Cardiac fibroblast (primary cell): ENCODE measurements at places on chromosomes 11 and 22.
A peak's percentile ranks its signal among the peaks of the same experiment; 100 is the strongest.

- DNase-seq: no peak
These were observed 33.6 kb upstream of the CLMP start for GRCh38 chr11:123228496-123229163.

DNA sequence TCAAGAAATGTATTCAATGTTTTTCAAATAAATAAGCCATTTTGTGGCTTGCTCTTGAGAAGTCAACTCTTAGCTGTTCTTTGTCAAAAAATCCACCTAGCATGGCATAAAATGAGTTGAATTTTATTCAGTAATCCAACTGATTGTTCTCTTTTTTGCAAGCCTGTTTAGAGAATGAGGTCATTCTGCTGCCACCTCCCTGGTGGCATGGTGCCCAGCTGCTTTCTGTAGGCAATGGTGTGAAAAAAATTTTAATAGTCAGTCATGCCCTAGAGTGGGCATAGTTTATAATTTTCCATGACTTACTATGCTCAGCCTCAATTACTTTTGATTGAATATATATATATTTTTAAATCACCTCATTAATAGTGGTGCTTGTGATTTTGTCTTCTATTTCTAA, 177.2 kb downstream of the INSC start:
- DNase-seq: no peak

- DNase-seq: peak; percentile 71
These were observed 8.6 kb downstream of the PLA2G6 start for GRCh38 chr22:38172832-38173640.

DNA sequence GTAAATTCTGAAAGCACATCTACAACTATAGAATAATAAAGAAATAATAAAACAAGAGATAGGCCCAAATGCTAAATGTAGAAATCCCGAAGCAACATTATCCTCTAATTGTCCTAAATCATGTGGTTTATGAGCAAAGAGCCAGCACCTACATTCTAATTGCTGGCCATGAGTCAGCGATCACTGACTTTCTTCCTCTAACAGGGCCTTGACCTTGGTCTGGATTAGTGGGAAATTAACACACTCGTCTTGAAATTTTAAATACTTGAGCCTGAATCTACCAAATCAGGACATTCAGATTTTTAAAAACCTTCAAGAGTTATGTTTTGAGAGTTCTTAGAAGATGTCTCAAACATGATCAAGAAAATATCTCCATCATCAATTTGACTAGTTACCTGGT, 727.6 kb downstream of the METTL15 start:
- peak; percentile 61 for DNase-seq

DNA sequence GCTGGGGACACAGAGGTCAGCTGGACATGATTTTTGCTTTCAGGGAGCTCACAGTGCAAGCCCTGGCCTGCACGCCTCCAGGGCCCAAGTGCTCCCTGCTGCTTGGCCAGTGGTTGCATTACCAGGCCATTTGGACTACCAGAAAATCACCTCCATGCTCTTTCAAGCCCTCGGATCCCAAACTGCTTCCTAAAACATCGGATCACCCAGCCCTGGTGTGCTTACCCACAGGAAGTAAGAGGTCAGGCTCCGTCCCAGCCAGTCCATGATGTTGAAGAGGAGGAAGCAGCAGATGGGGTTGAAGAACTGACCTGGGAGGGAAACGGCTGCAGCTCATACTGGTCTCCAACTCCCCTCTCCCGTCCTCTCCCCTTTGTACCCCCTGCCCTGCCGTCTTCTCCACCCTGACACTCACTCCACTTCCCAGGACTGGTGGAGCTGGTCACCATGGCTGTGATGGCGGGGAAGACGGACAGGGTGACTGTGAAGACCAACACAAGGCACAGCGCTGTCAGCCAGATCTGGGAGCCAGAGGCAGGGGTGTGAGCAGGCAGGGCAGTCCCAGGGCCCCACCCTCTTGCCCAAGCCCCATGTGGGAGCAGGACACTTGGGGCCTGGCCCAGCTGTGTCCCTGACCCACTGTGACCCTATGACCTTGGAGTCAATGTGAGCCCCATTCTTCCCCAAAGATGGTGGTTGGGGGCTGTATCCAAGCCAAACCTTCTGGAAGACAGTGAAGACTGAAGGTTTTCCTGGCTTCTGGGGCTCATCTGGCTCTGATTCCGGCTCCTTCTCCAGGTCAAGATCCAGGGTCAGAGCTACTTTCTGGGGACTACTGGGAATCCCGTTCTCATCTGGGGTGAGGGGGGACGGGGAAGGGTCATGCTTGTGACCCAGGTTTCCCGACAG, 5.6 kb downstream of the SLC29A2 start:
- no peak for DNase-seq

DNA sequence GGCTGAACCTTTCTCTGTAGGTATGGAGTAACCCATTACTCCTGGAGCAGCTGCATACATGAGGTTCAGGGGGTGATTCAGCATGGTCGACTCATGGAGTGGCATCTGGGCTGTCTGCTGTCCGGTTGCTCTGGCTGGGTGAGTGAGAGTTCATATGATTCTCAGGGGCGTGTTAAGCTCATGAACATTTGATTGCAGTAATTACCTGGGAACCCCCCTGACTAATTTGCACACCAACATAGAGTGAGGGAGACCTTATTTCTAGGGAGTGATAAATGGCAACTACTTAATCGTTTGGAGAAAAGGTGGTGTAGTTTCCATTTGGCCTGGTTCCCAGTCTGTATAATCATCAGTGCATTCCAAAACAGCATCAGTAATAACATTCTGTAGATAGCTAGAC, 661.9 kb downstream of the ETS1 start:
- DNase-seq: no peak

GRCh38 chr11:67369275-67369674, 4.1 kb downstream of the CLCF1 start:
- no peak for DNase-seq

GRCh38 chr11:61092280-61092766, 10.0 kb upstream of the CD5 start:
- DNase-seq: no peak

DNA sequence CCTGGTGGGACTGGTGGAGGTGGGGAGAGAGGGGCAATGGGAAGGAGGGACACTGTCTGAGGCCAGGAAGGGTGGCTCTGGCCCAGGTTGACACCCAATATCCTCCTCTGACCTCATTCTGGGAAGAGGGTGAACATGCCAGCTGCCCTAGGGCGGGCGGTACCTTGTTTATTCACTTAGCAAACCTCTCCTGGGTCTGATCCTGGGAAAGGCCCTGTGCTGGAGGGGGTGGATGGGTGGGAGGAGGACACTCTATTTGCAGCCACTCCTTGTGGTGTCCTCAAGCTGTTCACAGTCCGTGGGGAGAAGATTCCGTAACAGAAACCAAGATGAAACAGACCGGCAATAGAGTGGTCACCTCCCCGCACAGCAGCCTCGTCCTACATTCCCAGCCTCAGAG, 49.7 kb upstream of the EIF3D start:
- no peak for DNase-seq

DNA sequence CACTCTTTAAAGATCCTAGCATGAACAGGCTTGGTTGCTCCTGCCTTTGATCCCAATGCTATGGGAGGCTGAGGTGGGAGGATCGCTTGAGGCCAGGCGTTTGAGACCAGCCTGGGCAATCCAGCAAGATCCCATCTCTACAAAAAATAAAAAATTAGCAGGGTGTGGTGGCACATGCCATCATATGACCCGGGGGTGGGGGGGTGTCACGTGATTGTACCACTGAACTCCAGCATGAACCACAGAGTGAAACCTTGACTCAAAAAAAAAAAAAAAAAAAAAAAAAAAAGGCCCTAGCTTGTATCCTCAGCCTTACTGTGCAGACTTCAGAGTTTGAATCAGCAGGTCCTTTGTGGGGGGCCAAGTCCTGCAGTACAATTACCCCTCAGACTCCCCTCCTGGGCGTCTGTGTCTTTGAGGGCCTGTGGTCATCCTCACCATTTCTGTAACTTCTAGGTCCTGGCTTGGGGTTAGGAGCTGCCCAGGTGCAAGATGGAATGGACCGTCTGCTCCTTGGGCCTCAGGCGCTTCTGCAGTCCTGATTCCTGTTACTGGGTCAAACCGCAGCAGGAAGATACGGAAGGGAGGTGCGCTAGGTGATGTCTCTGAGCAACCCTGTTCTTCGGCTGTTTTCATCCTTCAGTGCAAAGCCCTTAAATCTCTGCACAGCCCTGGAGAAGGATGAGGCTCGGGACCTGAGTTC, 208.1 kb downstream of the CTTN start:
- no peak for DNase-seq

DNA sequence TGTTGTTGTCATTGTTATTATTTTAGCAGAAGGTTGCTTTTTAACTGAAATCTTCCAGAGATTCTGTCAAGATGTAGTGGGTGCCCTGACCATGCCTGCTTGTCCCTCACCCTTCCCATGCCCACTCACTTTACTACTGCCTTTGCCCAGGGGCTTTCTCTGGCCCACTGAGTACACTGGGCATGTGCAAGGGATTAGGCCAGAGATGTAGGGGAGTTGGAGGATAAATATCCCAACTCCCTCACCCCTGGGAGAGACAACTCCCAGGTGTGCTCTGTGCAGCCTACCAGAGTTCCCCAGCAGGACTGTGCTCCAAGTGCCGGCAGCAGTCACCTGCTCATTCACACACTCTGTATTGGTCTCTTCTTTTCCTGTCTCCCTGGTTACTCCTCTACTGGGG, 559.1 kb downstream of the MIAT start:
- no peak for DNase-seq

DNA sequence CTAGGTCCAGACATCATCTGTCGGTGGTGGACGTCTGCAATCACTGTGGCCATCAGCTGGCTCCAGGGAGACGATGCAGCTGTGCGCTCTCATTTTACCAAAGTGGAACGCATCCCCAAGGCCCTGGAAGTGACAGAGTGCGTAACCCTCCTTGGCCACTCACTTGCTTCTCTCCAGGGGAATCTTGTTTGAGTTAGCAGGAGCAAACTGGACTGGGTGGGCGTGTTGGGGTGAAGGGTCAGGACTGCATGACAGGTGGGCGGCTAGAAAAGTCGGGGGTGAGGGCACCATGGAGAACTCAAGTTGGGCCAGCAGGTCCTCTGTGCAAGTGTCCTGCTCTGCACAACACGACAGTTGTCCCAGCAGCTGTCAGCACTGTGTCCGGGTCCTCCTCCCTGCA, 16.2 kb downstream of the SHISA8 start:
- DNase-seq: no peak
